SHP77 (cell line): ENCODE measurements at places on chromosomes 1 and 21.

GRCh38 chr21:28152732-28153131 lies 839.9 kb downstream of the LTN1 start:
- no peak for DNase-seq

DNA sequence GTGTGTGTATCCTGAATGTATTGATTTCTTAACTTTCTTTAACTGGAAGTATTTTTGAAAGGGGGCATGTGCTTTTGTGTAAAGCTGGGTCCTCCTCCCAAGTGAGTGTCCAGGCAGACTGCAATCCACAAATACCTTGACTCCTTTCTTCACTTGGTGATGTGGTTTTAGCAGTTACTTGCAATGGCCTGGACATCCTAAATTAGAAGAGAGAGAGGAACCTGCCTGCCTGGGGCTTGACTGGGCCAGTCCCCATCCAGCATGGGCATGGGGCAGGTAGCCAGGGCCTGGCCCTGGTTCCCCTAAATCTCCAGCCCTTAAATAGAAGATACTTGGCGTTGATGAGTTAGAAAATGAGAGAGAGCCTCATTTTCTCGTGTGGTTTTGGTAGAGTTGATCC lies 159.7 kb downstream of the PGBD5 start:
- no peak for DNase-seq

DNA sequence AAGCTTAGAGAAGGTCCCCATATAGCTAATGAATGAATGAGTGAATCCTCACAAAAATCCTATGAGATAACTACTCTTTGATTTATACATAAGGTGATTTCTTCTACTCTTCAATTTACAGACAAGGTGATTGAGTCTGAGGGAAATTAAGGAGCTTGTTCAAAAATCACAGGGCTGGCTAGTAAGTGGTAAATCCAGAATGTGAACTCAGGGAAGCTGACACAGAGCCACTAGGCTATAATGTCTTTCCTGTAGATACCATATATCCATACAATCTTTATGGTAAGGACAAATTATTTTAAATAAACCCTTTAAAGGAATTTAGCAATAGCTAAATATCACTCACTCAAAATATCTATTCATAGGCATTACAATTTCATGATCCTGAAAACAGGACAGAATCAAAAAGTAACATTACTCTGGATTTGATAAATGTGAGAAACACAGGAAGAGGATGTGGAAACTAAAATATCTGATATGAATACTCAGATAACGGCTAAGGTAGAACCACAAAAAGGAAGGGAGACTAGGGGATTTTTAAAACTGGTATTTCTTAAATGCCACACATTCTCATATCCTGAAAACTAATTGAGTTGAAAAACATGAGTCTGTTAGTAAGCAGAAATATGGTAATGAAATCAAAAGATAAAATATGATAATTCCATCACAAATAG lies 108.2 kb downstream of the NBPF12 start:
- DNase-seq, result no peak

DNA sequence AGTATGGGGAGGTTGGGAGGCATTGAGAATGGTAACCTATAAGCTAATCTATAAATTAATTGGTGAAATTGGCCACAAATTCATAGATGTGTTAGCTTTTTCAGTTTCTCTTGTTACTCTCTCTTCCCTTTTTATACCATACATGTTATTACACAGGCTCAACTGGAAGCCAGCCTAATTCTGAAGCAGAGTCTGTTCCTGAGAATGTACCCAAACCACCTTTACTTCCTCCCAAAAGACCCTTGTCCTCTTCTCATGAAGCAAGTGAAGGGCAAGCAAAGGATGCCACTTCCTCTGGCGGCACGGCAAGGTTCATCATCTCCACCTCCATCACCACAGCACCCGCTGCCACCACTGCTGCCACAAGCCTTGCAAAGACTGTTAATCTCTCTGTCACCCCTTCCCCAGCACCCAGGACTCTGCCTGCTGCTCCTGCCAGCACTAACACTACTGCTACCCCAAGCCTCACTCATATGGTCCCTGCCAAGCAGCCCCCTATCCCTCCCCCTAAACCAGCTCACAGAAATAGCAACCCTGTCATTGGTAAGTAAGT lies 39.5 kb upstream of the RCC1 start:
- no peak for DNase-seq

DNA sequence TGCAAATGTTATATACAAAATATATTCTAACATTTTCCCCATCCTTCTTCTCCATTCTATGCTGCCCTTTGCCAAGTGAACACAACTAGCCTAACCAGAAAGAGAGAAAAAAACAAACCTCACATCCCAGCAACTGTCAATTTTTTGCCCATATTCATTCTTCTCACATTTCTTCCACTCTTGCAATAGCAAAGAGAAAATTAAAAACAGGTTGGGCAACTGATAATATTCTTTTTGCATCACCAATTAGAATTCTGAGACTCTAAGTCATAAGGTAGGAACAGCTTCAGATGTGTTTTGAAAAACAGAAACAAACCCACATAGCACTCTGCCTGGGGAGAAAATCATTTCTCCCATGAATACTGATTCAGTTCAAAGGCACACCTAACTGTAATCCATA lies 25.2 kb upstream of the EXO1 start:
- no peak for DNase-seq

DNA sequence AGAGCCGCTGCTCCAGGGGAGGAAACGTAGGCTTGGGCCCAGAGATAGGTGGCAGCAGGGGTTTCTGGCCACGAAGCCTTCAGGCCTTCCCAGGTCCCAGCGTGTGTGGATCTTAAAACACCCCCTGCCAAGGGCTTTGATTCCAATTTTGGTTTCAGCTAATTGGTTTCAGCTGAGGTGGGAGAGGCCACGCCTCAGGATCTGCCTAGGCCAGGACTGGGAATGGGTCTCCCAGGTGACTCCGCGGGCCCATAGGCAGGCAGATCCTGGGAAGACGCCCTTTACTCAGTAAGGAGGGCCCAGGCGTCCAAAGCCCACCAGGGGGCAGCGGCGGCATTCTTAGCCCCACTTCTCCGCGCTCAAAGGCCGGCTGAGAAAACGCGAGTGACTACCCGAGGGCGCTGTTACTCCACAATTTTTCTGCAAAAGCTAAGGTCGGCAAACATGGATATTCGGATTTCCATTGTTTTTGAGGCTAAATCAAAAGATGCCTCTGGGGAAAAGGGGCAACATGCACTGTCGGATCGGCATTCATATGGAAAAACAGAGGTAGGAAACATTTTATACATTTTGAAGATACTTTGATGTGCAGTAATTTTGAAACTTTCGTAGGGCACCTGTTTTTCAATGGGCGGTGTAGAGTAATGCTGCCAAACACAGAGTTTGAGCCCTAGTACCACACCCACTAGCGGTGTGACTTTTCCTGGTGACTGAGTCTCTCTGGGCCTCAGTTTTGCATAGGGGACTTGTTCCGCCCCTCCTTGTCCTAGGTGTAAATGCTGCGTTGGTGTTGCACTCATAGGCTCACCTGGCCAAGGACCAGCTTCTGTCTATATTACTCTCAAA lies 31.8 kb upstream of the BCL10 start:
- peak; percentile 62 for DNase-seq

DNA sequence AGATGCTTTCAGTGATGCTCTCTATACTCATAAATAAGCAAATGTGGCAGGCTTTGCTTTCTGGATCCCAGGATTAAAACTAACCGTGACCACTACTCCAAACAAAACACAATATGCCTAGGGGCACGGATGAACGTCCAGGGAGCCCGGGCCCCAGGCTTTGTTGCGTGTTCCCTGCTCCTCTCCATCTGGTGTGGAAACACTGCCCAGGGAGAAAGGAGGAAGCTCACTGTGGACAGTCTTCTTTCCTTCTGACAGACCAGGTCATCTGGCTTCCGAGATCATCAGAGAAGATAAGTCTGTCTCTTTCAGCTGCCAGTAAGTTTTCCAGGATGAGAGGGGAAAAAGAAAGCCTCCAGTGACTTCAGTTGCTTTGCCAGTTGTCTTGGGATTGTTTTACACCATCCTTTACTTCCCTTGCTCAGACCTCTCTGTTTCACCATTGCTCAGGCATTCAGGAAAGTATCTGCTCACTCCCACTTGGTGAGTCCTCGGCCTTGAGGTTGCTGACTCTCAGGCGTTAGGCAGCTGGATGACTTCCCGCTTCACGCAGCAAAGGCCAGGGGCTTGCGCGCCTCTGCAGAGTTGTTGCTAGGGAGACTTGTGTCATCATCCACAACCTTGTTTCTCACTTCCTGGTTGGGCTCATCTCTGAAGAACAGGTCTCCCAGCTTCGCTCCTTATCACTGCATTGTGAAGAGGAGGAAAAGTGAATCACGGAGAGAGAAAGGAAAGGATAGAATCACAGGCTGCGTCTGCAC lies 20.6 kb upstream of the PGD start:
- no peak for DNase-seq

DNA sequence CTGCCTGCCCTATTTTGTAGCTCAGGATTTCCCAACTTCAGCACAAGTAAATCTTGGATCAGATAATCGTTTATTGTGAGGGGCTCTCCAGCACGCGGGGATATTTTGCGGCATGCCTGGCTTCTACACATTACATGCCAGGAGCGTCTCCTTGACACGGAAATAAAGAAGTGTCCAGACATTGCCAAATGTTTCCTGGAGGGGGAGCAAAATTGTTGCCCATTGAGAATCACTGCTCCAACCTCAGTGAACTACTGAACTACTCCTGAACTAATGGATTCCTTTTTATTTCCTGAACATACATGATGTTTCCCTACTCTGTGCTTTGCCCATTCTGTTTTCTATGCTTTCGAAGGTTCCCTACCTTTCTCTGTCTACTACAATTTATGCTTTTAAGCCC lies 1359.1 kb upstream of the ADGRL2 start:
- DNase-seq, result no peak

GRCh38 chr1:194331758-194332157 lies 1145.3 kb upstream of the B3GALT2 start:
- no peak for DNase-seq

- DNase-seq, result no peak
Measured at GRCh38 chr1:21655259-21655658, 13.9 kb downstream of the RAP1GAP start.

DNA sequence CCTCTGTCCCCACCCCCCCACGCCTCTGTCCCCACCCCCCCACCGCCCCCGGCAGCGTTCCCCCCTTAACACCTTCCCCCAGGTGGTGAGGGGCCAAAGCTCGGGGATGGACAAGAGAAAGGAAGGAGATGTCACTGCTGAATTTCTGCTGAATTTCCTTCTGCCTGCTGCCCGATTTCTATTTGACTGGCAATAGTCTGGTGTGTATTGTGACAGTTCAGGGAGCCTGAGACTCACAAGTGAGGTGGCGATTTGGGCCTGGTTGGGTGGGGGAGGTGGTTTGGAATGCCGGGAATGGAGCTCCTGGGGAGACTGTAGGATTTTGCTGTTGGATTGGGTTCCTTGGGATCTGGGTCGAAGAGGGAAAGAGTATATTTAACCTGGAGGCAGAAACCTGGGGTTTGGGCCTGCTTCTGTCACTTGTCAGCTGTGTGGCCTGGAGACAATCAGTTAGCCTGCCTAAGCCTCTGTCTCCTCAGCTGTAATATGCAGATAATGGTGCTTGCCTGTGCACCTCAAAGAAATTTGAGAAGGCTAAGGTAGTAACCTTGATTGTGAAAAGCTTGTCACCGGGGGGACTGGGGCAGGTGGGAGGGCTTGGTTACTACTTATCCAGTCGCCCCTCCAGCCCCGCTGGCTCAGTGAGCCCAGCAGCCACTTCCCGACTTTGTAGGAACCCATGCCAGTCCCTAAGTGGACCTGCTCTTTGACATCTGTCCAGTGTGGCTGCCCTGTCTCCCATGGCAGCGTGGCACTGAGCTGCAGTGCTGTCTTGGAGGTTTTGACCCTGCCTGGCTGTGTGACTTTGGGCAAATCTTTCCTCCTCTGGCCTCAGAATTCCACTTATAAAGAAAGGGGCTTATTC lies 7.7 kb upstream of the LMNA start:
- DNase-seq, result no peak

GRCh38 chr1:2382621-2383361 lies 8.6 kb downstream of the MORN1 start:
- DNase-seq, result no peak

GRCh38 chr1:55234016-55234415 lies 18.9 kb upstream of the USP24 start:
- DNase-seq, result no peak

GRCh38 chr1:215076322-215076721 lies 6.2 kb upstream of the KCNK2 start:
- peak; percentile 9 for DNase-seq

DNA sequence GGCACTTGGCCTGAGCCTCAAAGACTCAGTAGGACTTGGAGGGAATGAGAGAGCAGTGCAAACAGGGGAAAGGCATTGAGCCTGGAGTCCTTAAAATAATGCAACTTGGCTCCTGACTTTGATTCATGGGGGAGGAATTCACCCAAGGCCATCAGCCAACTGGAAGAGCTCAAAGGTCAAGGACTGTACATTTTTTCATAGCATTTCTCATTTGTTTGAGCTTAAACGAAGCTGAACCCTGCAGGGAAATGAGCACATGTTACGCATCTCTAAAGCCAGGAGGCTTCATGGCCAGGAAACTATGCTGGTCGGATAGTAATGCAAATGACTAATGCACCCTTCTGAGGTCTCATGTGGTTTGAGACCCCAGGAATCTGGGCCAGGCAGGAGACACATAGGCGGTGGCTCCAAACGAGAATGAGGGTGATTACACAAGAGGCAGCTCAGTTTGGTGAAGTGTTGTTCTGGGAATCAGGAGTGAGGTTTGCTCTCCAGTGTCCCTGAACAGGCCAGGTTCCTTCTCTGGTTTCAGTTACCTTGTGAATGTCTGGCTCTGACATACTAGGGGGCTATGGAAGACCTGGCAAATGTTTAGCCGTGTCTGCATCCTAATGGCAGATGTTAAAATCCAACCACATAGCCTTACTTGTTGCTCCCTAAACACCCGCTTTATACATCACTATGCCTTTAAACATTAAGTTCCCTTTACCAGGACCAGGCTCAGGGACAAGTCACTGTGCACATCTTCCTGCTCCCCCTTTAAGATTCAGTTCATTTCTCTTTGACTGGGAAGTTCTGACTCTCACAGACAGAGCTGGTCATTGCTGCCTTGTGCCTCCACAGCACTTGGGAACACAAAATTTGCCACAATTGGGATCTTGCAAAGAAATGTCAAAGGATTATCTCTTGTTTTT lies 503.9 kb upstream of the USP24 start:
- no peak for DNase-seq

GRCh38 chr1:74674278-74675048 lies 871 bp upstream of the ERICH3 start:
- DNase-seq, result no peak

DNA sequence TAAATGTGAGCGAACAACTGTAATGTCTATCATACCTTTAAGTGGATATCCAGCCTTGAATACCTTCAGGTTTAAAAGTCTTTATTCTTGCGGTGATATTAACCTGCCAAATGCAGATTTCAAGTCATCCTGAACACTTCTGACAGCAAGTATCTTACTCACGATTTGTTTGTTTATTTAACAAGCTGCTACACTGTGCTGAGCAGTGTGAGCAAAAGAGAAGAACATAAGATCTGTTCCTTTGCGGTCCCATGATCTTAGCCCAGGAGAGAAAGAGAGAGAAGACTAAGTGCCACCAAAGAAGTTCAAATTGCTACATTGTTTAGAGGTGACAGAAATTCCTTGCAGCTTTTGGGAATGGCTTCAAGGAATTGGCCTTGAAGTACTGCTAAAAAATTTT lies 9.5 kb upstream of the IL24 start:
- no peak for DNase-seq

- DNase-seq, result peak; percentile 72
Measured at GRCh38 chr1:6385488-6386191, 7.9 kb downstream of the ACOT7 start.
